Fibroblast of skin of right biceps (primary cell): ENCODE measurements at places on chromosomes 7 and 10.

GRCh38 chr7:38748056-38748610, 117.0 kb upstream of the AMPH start:
- peak; percentile 28 for DNase-seq

DNA sequence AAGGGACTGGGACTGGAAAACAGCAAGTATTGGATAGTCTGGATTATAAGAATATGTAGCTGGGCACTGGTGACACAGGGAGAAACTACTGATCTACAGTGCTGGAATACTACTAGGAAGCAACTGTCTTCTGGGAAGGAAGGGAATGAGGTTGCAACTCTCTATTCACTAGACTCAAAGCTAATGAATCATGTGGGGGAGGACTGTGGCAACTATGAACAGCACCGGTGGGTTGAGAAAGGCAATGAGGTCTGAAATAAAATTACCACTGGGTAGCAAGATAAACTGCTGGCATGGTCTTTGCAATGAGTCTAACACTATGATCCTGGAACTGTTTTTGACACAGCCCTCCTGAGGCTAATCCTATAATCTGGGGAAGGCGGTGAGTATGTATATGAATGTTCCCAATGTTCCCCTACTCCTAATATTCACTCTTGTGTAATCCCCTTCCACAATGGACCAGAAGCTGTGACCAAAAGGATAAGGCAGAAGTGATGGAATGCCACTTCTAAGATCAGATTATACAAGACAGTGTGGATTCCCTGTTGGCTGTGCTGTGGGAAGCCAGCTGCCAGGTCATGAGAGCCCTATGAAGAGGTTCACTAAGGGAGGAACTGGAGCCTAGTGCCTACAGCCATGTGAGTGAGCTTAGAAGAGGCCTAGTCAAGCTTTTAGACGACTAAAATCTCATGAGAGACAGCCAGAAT, 101.3 kb upstream of the DNAJB12 start:
- DNase-seq = no peak

- DNase-seq = no peak
Observed at GRCh38 chr7:93697901-93698300, 123.4 kb upstream of the CALCR start.

DNA sequence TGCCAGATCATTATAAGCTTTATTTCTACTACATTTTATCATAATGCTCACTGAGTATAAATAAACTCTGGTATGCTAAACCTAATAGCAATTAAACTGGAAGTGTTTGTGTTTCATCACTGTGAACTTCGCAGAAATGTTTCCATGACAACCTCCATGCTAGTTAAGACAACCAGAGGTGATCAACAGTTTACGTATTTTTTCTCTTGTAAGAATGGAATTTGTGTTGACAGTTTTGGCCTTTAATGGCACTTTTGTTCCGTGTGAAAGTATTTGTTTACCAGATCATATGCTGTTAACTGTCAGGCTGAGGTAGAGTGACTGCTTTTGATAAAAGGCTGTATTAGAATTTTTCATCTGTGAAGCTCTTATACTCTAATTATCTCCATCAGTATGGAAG, 212.1 kb upstream of the PPP1R3A start:
- DNase-seq = peak; percentile 16

GRCh38 chr7:29375641-29376562, 181.3 kb downstream of the CHN2 start:
- DNase-seq = peak; percentile 28

- no peak for DNase-seq
Observed at GRCh38 chr10:99648717-99649116, 10.6 kb upstream of the ENTPD7 start.

- no peak for DNase-seq
Observed at GRCh38 chr7:115728518-115728917, 302.0 kb downstream of the TFEC start.

DNA sequence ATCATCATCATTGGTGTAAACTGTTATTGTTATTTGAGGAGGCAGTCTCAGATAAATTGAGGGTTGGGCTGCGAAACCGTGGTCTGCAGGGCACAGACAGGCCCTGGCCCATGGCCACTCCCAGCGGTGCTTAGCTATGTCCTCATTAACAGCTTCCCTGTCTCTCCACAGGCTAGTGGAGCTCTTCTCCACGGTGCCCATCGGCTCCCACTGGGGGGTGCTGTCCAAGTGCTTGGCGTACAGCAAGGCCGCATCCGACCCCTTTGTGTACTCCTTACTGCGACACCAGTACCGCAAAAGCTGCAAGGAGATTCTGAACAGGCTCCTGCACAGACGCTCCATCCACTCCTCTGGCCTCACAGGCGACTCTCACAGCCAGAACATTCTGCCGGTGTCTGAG, 21.6 kb downstream of the GPR26 start:
- no peak for DNase-seq

DNA sequence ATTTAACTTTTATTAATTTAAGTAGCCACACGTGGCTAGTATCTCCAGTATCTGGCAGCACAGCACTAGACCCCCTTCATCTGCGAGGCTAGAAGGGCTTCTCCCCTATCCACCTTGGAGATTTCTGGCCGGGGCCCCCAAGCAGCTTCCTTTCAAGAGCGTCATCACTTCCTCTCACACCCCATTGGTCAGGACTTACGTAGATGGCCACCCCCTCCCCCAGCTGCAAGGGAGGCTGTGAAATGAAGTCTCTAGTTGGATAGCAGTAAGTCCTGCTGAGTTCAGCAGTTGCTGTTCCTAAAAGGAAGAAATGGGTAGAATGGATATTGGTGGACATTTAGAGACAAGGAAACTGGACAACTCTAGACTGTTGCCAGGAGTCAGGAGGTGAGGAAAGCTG, 33.8 kb upstream of the COMTD1 start:
- no peak for DNase-seq

GRCh38 chr10:46224414-46224682, 62.4 kb upstream of the ANTXRL start:
- DNase-seq = no peak

- DNase-seq = no peak
Observed at GRCh38 chr7:128036226-128036940, 5.1 kb upstream of the LRRC4 start.

DNA sequence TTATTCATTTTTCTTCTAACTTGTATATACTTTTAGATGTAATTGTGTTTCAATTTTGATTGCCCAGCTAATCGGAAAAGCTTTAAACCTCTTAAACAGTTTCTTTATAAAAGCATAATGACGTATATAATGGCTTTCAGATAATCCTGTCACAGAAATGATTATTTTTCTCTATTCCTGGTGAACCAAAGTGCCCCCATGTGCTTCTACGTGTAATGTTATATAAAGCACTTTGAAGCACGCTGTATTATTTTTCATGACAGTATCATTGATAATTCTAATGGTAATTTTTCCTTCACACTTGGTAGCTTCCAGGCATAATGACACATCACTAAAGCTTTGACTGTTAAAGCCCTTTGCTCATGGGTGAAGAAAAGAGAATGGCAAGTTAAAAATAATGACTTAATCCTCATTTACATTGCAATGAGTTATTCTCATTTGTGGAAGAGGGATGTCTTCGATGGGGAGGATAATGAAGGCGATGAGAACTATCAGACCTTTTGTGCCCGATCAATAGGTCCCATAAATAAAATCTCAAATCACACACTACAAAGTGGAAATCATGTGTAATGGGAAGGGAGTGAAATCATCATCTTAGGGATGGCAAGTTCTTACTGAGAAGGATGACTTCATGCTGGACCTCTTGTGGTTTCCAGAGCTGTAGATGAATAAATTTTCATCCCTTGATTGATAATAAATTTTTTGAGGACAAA, 460.1 kb downstream of the DPP6 start:
- no peak for DNase-seq

GRCh38 chr10:53209944-53210611, 437.5 kb upstream of the MBL2 start:
- DNase-seq = peak; percentile 10

DNA sequence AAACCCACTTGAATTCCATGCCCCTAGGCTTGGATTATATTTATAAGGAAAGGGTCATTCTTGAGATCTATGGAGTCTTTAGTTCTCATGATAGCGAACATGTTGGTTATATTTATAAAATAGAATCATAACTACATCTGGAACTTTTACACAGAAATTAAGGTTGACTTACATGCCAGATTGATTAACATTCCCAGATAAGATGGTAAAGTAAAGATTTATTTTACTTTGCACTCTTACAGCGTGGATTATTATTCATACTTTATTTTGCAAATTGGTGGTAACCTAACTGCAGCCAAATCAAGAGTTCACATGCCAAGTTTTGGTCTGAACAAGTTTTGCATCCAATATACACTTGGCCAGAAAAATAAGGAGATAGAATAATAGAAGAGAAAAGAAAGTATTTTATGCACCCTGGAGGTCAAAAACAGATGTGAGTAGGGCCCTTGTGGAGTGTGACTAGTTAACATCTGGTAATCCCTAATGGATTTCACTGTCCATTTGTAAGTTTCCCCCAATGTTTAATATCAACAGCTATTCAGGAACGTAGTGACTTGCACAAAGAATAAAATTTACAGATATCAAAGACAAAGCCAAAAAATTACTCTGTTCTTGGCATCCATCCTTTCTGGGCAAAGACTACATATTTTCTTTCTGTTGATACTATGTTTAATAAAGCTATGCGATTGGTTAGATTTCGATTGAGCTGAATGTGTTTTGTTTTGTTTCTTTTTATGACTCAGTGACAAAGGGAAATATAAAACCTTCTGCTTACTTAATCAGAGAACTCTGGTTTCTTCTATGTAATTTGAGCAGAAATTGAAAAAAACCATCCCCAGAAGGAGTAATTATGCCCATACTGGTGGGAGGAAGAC, 10.1 kb upstream of the TMEM26 start:
- DNase-seq = peak; percentile 66

- no peak for DNase-seq
Observed at GRCh38 chr7:2923886-2924574, 79.9 kb upstream of the GNA12 start.

DNA sequence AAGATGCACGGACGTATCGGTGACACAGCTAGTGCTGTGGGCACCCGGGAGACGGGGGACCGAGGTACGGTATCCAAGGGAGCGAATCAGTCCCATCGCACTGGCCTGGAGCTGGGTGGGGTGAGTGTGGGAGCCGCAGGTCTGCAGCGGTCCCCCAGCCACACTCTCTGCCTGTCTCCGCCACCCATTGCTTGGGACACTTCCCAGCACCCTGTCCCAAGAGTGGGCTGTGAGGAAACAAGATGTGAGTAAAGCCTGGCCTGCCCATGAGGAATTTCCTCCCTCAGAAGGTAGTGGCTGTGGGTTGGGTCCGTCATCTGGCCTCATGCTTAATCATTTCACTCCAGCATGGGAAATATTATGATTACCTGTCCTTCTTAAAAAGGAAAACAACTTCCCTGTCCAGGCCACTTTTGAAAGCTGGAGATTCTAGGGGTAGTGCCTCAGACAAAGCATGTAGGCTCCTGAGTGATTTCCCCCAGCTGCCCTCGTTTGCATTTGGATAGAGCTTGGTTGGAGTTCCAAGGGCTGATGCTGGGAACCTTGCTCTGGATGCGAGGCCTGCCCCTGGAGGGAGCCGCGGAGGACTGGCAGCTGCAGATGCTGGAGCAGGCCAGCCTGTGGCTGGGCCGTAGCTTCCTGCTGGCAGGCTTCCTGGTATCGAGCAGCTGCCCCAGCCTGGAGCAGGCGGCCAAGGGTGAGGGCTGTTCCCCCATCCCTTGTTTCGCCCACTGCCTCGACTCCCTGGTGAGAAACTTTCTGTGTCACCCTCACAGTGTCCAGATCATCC, 6.2 kb upstream of the ACTR3C start:
- DNase-seq = no peak

- DNase-seq = peak; percentile 4
Observed at GRCh38 chr10:84156768-84157167, 16.8 kb upstream of the GPR15LG start.

GRCh38 chr7:36942025-36942424, 217.7 kb upstream of the AOAH start:
- DNase-seq = no peak

- DNase-seq = no peak
Observed at GRCh38 chr10:28684157-28684985, 7.0 kb downstream of the BAMBI start.

DNA sequence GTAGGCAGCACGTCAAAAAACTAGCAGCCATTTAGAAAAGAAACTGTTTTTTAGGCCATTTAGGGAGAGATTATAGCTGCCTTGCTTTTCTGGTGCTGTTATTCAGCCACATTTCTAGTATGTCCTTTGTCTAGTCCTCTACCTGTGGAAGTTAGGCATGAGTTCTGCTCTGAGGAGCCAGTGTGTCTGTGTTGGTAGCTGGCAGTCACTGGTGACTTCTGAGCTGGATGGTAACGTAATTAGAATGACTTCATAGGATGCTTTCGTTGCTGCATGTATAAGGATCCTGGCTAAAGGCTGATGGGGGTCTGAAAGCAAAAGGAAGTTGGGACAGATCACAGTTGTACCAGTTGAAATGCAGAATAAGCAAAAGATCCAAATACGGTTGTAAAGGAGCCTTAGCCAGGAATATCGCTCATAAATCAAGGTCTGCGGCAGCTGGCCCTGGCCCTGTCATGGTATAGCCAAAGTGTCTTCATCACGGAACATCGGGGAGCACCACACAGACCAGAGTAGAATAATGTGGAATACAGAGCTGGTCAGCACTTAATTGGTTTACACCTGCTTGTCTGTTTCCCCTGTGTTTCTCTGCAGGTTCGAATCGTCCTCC, 226.7 kb downstream of the EXOC4 start:
- DNase-seq = no peak

DNA sequence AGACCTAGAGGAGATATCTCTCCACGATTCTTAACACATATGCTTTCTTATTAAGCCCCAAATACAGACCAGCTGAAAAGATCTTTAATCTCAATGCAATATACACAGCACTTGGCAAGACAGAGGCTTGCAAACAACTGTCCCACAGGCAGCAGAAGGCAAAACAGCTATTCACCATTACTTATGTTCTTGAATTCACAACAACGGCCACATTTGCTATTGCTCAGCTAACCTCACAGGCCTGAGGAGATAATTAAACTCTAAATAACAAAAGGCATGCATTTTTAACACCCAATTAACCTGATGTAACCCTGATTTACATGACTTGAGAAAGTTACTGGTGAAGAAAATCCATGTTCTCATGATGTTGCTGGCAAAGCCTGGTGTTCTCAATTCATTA, 216.4 kb downstream of the CRPPA start:
- DNase-seq = no peak

DNA sequence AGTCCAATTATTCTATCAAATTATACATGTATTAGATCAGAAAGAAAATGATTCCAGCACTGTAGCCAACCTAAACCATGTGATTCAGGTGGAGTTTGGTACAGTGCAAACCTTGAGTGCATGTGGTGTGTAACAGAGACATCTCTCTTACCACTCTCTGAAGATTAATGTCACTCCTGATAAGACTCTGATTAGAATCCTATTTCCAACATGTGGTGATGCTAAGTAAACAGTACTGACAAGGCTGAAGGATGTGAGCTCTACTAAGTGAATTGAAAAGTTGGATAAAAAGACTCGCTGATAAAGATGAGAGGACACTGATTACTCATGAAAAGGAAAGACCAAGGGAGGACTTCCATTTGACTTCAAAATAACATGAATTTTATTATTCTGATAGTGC, 232.0 kb downstream of the SDK1 start:
- DNase-seq = no peak
